ENCODE measurements at places on chromosomes 7 and 10.

GRCh38 chr7:39700932-39701331 is 77.6 kb downstream of the RALA start:
- no peak for DNase-seq

GRCh38 chr7:137664846-137665245 is 181.9 kb downstream of the DGKI start:
- no peak for DNase-seq

GRCh38 chr7:24799506-24799905 is 42.2 kb upstream of the GSDME start:
- DNase-seq, result no peak

DNA sequence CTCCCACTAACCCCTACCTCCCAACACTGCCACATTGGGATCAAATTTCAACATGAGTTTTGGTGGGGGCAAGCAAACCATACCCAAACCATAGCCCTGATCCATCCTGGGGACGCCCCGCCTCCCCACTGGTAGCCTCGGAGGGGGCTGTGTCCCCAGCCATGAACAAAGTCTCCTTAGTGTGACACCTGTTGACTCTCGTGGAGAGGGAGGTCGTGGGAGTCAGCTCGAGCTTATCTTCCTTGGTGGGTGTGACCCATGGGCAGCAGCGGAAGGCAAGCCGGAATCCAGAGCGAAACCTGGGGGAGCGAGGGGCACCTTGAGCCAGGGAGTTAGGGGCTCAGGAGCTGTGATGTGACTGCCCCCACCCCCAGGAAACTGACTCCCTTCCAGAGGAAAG is 11.9 kb downstream of the TACR2 start:
- no peak for DNase-seq

- DNase-seq, result no peak
Observed at GRCh38 chr10:17009212-17009700, 120.4 kb downstream of the CUBN start.

GRCh38 chr10:111137007-111137406 is 60.2 kb downstream of the ADRA2A start:
- peak; percentile 80 for DNase-seq

GRCh38 chr7:19117870-19118608 is 603 bp upstream of the TWIST1 start:
- peak; percentile 41 for DNase-seq

DNA sequence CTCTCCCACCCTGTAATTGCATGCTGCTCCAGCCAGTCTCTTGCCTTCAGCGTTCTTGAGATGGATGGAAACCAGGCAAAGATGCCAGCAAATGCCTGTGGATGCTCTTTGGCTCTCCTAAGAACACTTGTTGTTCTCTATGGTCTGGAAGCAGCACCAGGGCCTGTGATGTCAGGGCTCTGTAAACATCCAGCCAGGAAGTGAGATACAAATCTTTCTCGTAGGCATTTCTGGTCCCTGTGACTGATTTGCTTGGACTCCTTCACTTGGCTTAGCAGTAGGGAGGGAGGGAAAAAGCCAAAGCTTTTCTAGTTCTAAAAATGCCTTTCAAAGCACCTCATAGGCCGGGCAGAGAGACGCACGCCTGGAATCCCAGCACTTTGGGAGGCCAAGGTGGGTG is 201.3 kb downstream of the REEP3 start:
- no peak for DNase-seq

- no peak for DNase-seq
Observed at GRCh38 chr10:35208536-35208935, 81.9 kb downstream of the CREM start.

- no peak for DNase-seq
Observed at GRCh38 chr10:33661580-33662336, 327.3 kb upstream of the NRP1 start.

GRCh38 chr7:27158436-27159265 is 2.2 kb upstream of the HOXA7 start:
- DNase-seq, result peak; percentile 28

All from H9 (cell line).